ENCODE measurements at places on chromosomes 7 and 10. TPM values are rescaled to one million over a fixed set of nuclear protein-coding genes. Genes with fewer than 3 reads are reported as not detected.

DNA sequence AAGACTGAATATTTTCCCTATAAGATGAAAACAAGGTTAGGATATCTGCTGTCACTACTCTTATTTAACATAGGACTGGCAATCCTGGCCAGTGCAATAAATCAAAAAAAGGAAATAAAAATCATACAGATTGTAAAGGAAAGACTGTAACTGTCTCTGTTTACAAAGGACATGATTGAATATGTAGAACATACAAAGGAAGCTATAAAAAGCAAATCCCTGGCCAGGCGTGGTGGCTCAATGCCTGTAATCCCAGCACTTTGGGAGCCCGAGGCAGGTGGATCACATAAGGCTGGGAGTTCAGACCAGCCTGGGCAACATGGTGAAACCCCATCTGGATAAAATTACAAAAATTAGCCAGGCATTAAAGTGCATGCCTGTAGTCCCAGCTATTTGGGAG lies 15.8 kb downstream of the ZNF485 start:
- DNase-seq, result no peak
- no peaks in the 10 kb centered on the region for H3K27me3 ChIP-seq
- no peak overlapping the region for H3K4me3 ChIP-seq
- peaks cover 1% of the 10 kb centered on the region for H3K36me3 ChIP-seq
- no peak overlapping the region for H3K27ac ChIP-seq

PTPN20 gene
- total RNA-seq, result 7.2 TPM

- no peaks in the 10 kb centered on the region for H3K27me3 ChIP-seq
- no peaks in the 10 kb centered on the region for H3K36me3 ChIP-seq
- no peak overlapping the region for H3K27ac ChIP-seq
- H3K4me3 ChIP-seq, result no peak overlapping the region
Measured at GRCh38 chr7:69047151-69047754, 551.0 kb upstream of the AUTS2 start.

DNA sequence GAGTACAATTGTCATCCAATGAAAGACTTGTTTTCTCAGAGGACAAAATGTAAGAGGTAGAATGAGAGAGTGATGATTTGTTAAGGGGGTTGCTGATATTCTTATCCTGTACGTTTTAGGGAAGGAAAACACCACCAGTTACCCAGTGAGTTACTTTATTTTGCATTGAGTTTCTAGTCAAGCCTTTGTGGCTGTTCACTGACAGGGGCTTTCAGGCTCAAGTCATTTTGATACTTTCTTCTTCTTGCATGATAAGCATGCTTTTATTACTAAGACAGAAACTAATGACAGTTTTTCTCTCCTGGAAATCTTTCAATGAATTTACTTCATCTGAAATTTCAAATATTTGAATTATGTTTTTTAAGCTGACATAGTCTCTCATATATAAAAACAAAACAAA lies 710.2 kb upstream of the POM121L12 start:
- no peak overlapping the region for H3K27ac ChIP-seq
- no peaks in the 10 kb centered on the region for H3K36me3 ChIP-seq
- H3K4me3 ChIP-seq, result no peak overlapping the region
- no peaks in the 10 kb centered on the region for H3K27me3 ChIP-seq
- no peaks in the 10 kb centered on the region for H3K4me1 ChIP-seq
- DNase-seq, result no peak

All from lung (tissue), 17 donors.